ENCODE measurements at places on chromosomes 1 and 21. TPM values are rescaled to one million over a fixed set of nuclear protein-coding genes. Genes with fewer than 3 reads are reported as not detected.
A peak's percentile ranks its signal among the peaks of the same experiment; 100 is the strongest.

The C8B gene
- not detected for total RNA-seq

The ITLN2 gene
- 1.2 TPM for total RNA-seq

The PPCS gene
- total RNA-seq = 68.5 TPM

The LCE1F gene
- total RNA-seq = 89.5 TPM

DNA sequence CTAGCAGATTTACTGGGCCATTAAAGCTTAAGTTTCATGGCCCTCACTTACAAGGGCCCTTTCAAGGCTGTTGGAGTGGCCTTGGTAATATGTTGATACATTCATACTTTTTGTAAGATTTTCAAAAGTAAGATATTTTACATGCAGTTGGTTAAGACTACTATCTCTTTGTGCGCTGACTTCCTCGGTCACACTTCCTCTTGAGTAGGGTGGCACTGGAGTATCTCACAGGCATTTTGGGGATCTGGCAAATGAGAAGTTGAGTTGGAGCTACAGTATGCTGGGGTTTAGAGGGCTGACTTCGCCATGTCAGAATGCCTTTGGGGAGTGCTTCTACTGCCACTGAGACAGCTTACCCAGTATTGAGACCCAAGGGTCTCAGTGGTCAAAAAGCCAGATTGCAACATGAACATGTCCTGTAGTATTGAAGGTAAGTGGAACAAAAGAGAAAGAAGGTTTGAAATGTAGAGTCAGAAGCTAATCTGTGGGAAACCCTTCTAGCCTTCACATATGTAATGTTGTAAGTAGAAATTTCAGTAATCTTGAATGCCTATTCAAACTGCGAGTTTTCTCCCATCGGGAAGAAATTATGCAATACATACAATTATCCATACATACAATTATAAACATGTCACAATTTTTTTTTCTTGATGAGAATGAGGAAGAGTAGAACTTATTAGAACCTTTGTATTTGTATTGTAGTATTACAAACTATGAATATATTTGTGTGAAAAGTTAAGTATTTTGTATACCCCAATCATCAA, 32.3 kb upstream of the RALGPS2 start:
- DNase-seq = no peak

DNA sequence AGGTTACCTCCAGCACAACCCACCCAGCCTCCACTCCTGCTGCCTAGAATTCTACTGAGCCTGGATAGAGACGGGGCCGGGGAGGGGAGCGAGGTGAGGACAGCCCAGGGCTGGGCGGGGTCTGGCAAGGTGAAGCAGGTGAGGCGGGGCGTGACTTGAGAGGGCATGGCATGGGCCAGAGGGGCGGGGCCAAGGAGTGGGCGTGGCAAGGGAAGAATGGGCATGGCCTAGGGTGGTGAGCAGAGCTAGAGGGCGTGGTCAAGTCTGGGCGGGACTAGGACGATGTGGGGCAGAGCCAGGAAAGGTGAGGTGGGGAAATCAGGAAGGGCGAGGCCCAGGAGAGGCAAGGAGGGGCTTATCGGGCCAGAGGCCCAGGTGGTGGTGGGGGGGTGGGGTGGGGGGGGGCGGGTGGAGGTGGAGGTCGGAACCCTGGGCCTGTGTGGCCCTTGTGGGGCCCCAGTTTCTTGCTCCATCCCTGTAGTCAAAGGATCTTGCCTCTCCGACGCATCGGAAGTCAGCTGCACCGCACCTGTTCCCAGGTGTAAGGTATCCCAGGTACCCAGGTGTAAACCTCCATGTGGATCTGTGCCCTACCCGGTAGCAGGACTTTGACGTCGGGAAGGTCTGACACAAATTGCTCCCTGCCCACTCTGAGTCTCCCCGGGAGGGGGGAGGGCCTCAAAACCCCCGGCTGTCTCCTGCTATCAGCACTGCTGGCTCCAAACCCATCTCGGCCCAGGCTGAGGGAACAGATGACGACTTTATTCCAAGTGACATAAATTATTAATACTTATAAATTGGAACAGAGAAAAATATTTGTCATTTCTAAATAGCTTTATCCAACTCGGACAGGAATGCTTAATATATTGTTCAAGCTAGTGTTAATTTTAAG, 32.9 kb upstream of the UTS2 start:
- peak; percentile 89 for DNase-seq

DNA sequence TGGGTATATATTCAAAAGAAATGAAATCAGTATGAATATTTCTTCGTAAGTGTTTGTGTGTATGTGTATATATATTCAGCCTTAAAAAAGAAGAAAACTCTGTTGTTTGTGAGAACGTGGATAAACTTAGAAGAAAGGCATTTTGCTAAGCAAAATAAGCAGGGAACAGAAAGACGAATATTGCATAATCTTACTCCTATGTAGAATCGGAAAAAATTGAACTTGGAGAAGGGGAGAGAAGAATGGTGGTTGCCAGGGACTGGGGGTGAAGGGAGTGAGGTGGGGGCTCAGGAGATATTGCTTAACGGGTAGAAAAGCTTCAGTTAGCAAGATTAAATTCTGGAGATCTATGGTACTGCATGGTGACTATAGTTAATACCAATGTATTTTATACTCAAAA, 40.3 kb upstream of the NEK7 start:
- no peak for DNase-seq

DNA sequence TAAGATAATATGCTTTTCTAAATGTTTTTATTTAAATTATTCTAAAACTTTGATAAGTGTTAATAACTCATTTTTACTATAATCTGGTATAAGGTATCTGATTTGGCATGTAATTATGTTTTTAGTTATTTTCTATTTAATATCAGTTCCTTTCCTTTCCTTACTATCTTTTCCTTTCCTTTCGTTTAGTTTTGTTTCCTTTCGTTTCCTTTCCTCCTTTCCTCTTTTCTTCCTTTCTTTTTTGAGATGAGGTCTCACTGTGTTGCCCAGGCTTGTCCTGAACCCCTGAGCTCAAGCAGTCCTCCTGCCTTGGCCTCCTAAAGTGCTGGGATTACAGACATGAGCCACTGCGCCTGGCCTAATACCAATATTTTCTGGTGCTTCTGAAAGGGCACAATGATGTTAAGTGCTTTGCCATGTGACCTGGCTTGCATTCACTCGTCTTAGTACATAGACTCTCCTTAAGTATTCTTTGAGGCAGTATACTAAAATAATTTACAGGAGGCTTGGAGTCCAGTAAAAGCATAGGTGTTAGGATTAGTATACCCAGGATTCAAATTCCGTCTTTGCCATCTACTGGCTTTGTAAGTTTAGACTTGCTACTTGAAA, 18.7 kb downstream of the MIER1 start:
- DNase-seq = no peak

GRCh38 chr1:156499842-156500542, 583 bp downstream of the MEF2D start:
- peak; percentile 51 for DNase-seq

DNA sequence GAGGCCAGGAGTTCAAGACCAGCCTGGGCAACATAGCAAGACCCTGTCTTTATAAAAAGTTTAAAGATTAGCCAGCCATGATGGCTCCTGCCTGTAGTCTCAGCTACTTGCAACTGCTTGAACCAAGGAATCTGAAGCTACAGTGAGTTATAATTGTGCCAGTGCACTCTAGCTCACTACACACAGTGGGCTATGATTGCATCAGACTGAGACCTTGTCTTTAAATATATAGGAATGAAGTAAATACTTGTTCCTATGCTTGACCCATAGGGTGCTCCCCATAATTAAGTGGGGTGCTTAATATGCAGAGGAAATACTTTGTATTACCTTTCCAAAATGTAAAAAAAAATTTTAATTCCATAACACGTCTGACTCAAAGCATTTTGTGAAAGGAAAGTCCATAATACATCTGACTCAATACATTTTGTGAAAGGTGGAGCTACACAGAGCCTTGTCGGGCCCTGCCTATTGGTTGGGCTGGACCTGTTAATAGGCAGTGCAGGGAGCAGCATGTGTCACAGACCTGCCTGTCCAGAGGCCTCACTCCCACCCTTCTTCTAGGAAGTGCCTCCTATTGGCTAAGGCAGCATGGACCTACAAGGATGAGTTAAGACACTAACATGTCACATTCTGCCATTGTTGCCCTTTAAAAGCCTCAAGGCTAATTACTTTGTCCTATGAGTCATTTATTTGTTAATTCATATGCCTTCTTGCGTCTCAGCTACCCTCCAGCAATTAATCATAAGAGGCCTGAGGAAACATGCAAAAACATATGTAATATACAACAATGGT, 33.6 kb downstream of the CD58 start:
- DNase-seq = no peak

DNA sequence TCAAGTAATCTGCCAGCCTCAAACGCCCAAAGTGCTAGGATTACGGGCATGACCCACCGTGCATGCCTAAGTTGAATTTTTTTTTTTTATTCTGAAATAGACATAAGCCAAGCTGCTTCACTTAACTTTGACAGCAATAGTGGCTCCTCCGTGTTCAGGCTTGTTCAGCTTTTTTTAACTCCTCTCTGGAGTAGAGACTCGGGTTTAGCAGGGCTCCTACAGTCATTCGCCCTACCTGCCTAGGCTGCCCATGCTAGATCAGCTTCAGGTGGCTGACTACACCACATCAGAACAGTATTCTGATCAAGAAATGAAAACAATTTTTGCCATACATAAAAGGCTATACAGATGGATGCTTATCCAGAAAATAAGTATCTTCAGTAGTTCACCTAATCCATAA, 14.7 kb downstream of the ARID4B start:
- no peak for DNase-seq

DNA sequence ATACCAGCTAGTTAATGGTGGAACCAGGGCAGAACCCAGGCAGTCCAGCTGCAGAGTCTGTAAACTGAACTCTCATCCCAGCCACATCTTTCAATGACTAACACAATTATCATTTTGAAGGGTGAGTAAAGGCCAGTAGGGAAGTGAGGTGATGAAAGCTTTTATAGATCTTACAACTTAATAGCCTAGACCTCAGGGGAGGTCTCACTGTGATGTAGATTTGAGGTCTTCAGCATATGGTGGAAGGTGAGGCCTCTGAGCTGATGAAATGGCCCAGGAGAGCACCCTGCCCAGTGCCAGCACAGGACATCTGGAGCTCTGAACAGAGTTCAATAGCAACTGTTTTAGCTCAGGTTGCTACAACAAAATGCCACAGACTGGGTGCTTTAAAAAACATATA, 44.8 kb upstream of the POU2F1 start:
- DNase-seq = no peak
